ENCODE measurements at places on chromosomes 7 and 10.

DNA sequence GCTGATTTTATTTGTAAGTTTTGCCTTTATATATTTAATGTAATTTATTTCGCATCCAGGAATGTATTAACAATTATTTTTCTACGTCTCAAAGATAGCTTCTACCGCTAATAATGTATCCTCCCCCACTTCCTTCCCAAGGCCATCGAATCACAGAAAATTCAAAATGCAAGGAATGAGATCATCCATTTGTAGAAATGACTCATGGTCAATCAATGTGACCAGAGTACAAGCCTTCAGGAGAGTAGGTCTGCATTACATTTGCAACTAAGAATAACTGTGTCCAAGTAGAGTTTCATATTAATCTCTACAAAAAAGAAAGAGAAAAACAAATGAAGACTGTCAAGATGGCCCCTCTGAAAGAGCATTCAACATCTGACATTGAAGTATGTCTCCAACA, 205.9 kb upstream of the PHF14 start:
- DNase-seq, result no peak

DNA sequence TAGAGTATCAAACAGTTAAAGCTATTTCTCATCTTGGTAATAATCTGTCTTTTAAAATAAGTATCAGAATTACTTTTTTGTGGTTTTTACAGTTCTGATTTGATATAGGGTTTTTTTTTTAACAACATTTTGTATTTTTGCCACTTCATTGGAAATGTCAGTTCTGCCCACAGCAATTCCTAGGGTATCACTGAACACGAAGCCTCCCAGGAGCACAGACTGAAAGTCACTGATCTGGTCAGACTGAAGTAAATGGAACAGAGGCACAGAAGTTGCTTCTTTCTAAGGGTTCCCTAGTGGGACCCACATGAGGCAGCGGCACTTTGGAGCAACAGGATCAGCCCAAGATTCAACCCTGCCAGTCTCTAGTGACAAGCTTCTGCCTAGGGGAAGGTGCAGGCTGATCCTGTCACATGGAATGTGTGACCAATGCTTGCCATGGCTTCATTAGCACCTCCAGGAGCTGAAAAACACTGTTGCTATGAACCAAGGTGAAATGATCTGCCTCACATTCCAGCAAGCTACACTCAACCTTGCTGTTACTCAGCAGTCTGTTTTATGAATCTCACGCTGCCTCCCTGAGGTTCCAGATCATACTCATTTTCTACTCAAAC, 273.4 kb upstream of the CSTF2T start:
- no peak for DNase-seq

GRCh38 chr7:48161407-48162125, 9.7 kb upstream of the ABCA13 start:
- DNase-seq, result no peak

DNA sequence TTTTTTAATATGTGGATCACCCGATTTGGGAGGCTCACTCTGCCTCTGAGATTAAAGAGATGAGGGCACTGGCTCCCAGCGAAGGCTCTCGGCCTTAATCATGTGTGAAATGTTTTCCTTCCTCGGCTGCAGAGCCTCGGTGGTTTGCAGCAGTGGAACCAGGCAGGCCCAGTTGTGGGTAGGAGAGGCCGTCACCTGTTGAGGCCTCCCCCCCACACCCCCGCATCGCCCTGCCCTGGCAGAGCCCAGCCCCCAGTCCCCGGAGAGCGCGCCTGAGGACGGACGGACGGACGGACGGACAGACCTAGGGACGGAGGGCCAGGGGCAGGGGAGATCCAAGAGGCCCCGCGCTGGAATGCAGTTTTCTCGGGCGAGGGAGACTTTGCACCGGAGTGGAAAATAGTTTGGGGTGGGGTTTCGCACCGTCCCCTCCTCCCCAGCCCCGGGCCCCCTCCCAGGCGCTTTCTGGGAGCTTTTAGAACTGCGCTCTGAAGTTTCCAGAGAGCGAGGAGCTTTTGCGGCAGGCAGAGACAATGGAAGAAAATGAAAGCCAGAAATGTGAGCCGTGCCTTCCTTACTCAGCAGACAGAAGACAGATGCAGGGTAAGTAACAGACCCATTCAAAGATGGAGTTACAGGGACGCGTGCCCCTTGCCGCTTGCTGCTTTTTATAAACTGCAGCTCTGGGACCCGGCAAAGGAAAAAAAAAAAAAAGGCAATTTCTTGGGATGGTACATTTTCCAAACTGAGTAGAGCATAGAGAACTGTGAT, at the start of gene KIAA1217:
TSS of gene KIAA1217 (plus strand) at position 478 of the 771 bp plus-strand sequence. CDS start at position 534, 56 bp downstream.
- no peak for DNase-seq

- no peak for DNase-seq
These were observed 134.3 kb downstream of the C10orf90 start for GRCh38 chr10:126536148-126536547.

DNA sequence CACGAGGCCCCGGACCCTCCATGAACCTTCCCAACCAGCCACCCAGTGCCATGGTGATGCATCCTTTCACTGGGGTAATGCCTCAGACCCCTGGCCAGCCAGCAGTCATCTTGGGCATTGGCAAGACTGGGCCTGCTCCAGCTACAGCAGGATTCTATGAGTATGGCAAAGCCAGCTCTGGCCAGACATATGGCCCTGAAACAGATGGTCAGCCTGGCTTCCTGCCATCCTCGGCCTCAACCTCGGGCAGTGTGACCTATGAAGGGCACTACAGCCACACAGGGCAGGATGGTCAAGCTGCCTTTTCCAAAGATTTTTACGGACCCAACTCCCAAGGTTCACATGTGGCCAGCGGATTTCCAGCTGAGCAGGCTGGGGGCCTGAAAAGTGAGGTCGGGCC, 90.6 kb upstream of the PDCD4 start:
- DNase-seq, result no peak

DNA sequence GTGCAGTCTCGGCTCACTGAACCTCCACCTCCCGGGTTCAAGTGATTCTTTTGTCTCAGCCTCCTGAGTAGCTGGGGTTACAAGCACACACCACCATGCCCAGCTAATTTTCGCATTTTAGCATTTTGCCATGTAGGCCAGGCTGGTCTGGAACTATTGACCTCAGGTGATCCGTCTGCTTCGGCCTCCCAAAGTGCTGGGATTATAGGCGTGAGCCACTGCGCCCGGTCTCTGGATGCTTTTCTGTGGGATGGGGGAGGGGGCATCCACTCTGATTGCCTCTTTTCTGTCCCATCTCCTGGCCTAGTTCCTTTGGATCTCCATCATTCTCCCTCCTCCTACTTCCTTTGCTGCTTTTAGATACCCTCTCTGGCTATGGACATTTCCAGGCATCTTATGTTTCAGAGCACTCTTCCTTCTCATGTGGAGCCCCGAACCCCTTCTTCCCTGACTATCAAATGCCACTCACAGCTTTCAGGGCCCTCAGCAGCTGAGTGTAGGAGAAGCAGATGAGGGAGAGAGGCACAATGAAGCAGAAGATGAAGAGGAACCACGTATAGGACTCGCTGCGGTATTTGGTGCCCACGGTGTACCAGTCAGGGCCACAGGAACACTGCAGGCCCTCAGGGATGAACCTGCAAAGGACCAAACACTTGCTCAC, 1.4 kb downstream of the OPN1SW start:
- DNase-seq, result no peak

DNA sequence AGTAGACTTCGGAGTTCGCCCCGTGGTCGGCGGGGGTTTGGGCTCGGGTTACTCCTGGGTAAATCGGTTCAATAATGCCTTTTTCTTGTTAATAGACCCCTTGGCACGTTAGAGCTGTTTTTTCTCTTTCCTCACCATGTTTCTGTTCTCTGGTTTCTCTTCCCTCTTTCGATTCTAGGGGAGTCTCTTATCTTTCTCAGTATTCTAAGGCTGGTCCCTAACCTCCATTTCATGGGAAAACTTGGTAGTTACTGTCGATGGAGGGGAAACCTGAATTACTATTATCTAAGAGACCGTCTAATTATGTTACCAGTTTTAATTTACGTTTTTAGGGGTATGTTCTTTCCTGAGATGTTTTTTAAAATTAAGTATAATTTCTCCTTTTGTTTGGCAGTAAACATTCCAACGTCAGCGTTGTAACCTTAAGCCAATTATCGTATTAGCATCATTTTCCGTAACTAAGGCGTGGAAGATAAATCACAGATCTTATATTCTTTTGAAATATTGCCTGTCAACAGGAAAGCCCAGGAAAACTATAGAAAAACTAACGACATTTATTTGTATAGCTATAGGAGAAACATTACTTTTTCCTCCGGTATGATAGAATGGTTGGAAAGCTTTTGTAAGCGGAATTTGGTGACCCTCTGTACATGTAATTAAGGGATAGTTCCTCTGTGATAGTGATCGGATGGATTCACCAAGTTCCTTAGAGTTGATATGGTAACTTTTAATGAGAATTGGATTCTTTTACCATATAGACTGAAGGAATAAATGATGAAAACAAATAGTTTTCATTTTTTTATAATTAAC, 847 bp downstream of the BTAF1 start:
- DNase-seq, result no peak

DNA sequence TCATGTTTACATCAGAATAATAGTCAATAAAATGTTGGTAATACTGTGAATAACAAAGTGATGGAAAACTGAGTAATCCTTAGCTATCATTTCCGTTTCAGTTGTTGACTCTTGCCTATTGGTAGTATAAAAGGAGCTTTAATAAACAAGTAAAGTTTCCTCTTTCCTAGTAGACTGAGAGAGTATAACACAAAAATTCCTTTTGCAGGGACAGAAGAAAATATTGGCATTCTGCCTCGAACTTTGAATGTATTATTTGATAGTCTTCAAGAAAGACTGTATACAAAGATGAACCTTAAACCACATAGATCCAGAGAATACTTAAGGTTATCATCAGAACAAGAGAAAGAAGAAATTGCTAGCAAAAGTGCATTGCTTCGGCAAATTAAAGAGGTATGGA, 9.4 kb downstream of the KIF20B start:
- no peak for DNase-seq

- no peak for DNase-seq
These were observed 271.7 kb downstream of the TCF7L2 start for GRCh38 chr10:113221756-113222168.

GRCh38 chr7:37322831-37323230, 125.8 kb downstream of the ELMO1 start:
- no peak for DNase-seq

DNA sequence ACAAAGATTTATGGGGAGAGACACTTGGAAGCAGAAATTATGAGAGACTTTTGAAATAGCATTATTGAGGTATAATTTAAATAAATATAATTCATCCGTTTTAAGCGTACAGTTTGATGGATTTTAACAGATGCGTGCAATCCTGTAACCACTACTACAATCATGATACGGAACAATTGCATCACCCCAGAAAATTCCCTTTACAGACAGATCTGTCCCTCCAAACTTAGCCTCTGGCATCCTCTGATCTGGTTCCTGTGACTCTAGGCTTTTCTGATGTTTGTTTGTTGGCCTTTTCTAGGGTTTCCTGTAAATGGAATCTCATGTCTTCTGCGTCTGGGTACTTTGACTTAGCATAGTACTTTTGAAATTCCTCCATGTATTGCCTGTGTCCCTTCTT, 15.5 kb downstream of the UBN2 start:
- no peak for DNase-seq

DNA sequence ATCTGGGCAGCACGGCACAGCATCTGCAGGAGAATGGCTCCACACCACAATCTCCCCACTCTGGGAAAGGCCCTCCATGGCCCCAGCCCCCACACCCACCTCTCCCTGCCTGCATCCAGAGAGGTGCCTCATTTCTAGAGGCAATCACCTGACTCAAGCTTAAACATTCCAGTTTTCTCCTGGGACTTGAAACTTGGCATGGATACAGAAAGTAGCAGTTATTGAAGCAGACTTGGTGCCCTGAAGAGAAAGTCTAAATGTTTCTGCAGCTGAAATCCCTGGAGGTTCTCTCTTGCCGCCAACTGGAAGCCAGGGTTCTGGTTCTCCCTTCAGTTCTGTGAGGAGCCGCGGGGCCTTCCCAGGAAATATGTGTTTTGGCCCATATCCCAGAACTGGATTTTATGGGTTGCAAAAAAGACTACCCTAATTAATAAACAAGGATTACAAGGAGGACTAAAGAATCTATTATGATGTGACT, 122.8 kb downstream of the SKIDA1 start:
- no peak for DNase-seq

DNA sequence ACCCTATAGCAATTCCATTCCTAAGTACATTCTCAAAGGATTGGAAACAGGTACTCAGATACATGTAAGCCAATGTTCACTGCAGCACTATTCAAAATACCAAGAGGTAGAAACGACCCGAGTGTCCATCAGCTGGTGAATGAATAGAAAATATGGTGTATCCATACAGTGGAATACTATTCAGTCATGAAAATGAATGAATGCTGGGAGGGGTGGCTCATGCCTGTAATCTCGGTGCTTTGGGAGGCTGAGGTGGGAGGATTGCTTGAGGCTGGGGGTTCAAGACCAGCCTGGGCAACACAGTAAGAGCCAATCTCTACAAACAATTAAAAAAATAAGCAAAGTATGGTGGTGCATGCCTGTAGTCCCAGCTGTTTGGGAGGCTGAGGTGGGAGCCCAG, 62.8 kb downstream of the CLEC2L start:
- no peak for DNase-seq

DNA sequence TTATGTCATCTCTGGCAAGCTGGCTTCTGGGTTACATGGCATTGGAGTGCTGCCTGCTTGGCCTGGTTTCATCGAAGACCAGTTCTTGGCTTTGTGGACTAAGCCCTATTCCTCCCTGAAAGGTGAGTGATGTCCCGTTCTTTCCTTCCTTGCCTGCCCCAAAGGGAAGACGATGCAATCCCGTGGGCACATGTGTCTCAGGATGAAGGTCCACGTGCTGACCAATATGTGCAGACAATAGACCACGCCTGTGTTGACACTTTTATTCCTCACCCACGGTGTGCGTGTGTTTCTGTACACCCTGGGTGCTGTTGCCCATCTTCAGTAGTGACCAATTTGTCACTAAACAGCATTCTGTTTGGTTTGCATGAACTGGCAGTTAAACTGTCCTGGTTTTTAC, 28.6 kb upstream of the SHH start:
- DNase-seq, result no peak

DNA sequence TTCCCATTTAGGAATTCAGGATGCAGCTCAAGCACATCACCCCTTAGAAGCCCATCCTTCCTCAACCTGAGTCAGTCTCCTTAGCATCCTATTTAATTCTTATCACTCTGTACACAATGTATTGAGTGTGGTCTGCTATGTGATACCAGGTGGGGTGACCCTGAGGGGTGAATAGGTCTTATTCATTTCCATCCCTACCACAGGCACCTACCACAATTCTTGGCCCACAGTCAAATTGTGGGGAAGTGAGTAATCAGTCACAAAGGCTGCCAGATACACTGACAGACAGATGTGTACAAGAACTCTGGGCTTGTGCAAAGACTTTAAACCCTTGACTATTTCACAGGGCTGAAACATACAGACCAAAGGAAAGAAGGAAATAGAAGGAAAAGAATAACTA, 560.5 kb downstream of the PARD3 start:
- no peak for DNase-seq

Measured in NCI-H1436 treated with DMSO at 0.1 percent for 48 hours (cell line).